ENCODE measurements at places on chromosomes 5 and 9.

DNA sequence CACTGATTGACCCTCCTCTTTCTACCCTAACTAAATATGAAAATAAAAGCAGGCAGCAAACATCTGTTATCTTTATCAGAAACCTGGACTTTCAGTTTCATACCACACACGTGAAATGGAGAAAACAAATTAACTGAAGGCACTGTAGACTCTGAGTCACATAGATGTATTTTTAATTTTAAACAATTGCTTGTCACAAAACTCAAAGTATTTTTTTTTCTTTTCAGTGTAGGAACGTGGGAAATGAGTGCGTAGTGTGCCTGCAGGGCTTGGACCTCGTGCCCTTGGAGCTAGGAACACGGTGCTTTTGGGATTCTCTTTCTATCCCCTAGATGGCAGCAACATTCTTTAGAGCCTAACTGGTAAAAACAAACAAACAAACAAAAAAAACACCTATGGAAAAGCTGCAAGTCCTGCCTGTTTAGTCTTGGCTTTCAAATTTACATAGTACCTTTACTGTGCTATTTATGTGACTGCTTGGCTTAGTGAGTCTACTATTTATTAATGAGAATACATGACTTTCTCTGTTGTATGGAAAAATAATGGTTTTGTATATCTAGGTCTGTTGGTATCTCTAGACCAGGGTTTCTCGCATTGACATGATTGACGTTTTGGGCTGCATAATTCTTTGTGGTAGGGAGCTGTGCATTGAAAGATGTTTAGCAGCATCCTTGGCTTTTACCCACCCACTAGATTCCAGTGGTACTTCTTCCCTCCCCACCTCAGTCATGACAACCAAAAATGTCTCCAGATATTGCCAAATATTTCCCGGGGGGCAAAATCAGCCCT is 16.8 kb upstream of the ACTBL2 start:
- DNase-seq, result peak; percentile 15

- no peak for DNase-seq
These were observed 82.9 kb upstream of the ALDH1B1 start for GRCh38 chr9:38309324-38310195.

DNA sequence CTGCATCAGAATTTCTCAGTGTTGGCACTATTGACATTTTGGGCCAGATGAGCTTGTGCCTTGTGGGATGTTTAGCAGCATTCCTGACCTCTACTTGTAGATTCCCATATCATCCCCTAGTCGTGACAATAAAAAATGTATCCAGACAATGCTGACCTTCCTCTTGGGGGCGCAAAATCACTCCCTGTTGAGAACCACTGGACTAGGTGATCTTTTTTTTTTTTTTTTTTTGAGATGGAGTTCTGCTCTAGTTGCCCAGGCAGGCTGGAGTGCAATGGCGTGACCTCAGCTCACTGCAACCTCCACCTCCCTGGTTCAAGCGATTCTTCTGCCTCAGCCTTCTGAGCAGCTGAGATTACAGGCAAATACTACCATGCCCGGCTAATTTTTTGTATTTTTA is 22.6 kb downstream of the STXBP1 start:
- no peak for DNase-seq

GRCh38 chr9:131254626-131255025 is 21.7 kb downstream of the FAM78A start:
- DNase-seq, result no peak

DNA sequence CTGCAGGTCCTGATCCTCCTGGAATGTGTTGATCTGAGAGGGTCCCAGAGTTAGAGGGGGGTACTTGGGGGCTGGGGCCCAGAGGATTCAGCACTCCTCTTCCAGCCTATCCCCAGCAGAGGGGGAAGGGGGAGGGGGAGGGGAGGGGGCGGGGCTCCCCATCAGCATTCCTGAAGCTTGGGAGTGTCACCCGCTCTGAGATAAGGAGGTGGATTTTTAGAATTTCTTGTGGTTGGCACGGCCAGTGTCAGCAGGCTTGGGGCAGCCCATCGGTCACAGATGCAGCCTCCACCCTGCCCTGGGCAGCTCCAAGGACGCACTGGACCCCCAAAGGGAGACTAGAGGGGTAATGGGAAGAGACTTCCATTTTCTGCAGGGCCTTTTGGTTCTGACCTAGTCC is 5.3 kb downstream of the FGF18 start:
- DNase-seq, result no peak

GRCh38 chr9:14616188-14616982 is 76.8 kb downstream of the ZDHHC21 start:
- DNase-seq, result peak; percentile 45

- DNase-seq, result no peak
These were observed 7.2 kb downstream of the C1QTNF2 start for GRCh38 chr5:160363211-160363610.

GRCh38 chr5:2177244-2177643 is 294.5 kb upstream of the IRX4 start:
- DNase-seq, result no peak

- no peak for DNase-seq
These were observed 82.7 kb downstream of the ITGA1 start for GRCh38 chr5:52870448-52870847.

DNA sequence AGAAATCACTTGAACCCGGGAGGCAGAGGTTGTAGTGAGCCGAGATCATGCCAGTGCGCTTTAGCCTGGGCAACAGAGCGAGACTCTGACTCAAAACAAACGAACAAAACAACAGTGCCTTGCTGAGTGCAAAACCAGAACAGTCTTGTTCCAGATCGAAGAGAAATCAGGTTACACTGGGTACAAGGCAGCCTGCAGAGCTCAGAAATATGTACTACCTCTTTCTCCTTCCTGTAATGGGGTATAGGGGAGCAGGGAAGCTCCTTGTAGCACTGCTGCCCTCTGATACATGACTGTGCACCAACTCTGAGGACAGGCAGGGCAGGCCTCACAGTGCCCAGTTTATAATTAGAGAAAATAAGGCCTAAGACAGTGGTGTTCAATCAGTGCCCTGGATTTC is 24.7 kb downstream of the TBC1D2 start:
- no peak for DNase-seq

- no peak for DNase-seq
These were observed 122.5 kb upstream of the PANK3 start for GRCh38 chr5:168701641-168702040.

- no peak for DNase-seq
These were observed 146.8 kb downstream of the SMC2 start for GRCh38 chr9:104240890-104241289.

- no peak for DNase-seq
These were observed 101.6 kb downstream of the FOXD1 start for GRCh38 chr5:73346878-73347408.

DNA sequence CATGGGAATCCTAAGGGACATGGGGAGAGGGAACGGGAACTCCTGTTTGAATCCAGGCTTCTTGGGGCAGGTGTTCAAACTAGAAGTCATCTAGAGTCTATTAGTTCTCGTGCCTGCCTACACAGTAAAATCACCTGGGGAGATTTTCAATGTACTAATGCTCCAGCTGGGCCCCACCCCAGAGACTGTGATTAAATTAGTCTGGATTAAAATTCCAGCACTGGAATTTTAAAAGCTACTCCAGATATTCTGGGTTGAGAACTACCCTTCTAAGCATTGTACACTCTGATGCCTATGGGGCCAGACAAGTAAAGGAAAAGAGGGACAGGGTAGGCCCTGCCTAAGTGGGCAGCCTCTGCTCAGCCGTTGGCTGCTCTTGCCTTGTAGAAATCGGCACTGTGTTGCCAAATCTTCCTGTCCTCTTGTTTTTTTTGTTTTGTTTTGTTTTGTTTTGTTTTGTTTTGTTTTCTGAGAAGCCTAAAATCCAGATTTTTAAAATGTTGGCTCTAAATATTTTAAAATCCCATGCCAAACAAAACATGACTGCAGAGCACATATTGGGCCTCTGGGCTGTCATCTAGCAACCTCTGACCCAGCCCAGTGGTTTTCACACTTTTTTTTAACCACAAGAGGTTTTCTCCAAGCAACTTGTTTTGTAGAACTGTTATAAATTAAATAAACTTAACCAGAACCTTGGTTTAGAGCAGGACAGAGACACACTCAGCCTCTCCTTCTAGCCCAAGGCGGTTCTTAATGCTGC is 29.0 kb downstream of the ADRB2 start:
- no peak for DNase-seq

DNA sequence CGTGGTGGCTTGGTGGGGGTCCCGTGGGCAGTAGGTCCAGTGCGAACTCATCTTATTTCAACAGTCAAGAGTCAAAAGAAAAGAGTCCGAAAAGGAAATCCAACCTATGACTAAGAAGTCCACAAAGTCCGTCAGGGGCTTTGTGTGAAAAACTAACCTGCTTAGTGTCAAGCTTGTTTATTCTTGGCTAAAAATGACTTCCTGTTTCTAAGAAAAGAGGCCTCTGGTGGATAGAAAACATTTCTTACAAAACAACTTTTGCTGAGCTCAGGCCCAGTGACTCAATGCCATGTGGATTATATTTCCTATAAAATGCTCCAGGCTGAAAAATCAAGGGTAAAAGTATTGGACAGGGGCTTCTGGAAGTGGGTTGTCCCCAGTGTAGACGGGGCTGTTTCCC is 105.9 kb downstream of the GADD45G start:
- DNase-seq, result no peak

GRCh38 chr5:22521521-22521920 is 331.6 kb downstream of the CDH12 start:
- DNase-seq, result no peak

DNA sequence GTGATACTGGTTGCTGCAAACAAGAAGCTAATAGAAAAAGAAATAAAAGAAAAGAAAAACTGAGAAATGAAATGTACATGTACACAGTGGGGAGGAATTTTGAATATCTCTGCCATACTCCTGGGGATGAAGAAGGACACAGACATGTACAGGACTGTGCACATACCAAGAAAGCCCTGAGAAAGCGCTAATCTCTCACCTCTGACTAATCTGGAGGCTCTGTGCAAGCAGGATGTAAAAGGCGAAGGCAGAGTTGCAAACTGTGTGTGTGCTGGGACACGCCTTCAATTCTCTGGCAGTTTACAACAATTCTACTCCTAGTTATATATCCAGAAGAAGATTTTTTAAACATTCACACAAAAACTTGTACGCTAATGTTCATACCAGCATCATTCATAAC is 211.4 kb downstream of the KIAA0825 start:
- no peak for DNase-seq

DNA sequence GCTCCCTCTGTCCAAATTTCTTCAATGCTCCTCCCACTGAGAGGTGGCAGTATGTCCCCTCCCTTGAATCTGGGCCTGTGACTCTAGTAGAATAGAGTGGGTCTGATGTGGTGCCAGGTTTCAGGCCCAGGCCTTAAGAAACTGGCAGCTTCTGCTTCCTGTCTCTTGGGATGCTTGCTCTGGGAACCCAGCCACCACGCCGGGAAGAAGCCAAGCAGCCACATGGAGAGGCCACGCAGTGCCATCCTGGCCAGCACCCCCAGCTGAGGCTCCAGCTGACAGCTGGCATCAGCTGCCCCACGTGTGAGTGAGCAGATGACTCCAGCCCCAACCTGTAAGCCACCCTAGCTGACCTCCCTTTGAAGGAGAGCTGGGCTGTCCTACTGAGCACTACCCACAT is 7.3 kb upstream of the TSPAN17 start:
- no peak for DNase-seq

DNA sequence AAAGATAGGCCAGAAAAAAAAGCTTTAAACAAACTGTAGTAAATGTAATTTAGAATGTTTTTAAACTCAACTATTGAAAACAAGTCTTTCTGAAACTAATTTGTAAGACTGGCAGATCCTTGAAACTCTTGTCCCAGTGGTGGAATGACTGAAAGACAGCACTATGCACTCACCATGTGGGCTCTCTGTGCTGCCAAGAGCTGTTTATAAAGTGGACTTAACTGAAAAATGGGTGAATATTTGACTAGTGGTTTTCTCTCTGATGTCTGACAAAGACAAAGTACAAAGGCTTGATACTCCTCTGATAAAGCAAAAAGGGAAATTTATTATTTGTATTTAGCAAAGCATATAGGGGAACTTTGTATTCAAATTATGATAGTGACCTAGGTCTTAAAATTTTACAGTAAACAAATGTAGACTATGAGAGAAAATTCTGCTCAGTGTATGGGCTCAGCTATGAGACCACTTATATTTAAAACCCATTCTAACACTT is 635.4 kb downstream of the NR2F1-AS1 start:
- DNase-seq, result no peak

- DNase-seq, result no peak
These were observed 43.9 kb downstream of the ANKRD31 start for GRCh38 chr5:75192804-75193203.

DNA sequence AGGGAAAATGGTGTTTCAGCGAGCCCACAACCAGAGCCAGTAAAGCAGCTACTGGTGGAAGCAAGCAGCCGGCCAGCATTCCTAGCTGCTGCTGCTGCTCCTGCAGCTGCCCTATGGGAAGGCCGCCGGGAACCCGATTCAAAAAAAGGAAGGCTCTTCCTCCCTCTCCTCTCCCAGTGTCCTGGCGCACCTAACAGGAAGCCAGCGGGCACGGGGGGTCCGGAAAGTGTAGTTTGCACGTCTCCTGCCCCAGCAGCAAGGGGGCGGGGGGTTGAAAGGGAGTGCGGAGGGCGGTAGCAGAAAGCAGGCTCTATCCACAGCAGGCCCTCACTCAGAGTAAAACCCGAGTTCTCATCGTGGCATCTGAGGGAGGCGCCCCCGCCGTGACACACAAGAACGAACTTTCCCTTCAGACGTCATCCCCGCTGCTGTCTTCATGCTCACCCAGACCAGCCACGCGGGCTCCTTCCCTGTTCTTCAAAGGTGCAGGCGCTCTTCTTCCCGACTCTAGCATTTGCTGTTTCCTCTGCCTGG is 16.5 kb downstream of the GRXCR2 start:
- DNase-seq, result no peak

DNA sequence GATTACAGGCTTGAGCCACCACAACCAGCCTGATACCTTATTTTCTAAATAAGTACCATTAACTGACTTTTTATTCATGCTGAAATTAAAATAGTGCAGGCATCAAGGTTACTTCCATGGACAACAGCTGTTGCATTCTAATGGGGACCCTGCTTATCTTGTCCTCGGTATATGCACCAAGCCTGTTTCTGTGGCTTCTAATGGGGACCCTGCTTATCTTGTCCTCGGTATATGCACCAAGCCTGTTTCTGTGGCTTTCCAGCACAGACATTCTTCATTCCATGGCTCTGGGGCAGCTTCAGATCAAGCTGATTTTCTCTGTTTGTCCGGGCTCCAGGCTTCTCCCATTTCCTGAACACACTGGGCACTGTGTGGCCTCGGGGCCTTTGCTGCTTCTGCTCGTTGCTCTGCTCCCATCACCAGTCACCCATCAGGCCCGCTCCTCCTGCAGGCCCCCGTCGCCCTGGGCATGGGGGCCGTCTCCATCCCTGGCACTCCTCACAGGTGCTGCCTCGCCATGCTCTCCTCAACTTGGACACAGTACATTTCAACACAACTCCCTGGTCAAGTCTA is 30.7 kb downstream of the ZNF354A start:
- no peak for DNase-seq

GRCh38 chr9:126893079-126893478 is 21.5 kb upstream of the RALGPS1 start:
- DNase-seq, result no peak

Measured in NCI-H1436 (cell line).